ENCODE measurements at places on chromosomes 2 and 18. TPM values are rescaled to one million over a fixed set of nuclear protein-coding genes. Genes with fewer than 3 reads are reported as not detected.

The ARHGAP15 gene
- polyA plus RNA-seq = 8.1 TPM

The GPR55 gene
- 0.55 TPM for polyA plus RNA-seq

The SP3 gene
- polyA plus RNA-seq = 119 TPM

The VWC2L gene
- not detected for polyA plus RNA-seq

The KRCC1 gene
- 40.5 TPM for polyA plus RNA-seq

The EFR3B gene
- 6.4 TPM for polyA plus RNA-seq

The ANKRD44 gene
- 12.0 TPM for polyA plus RNA-seq

The TTN gene
- polyA plus RNA-seq = 0.96 TPM

The GALNT5 gene
- polyA plus RNA-seq = 5.4 TPM

The DNAH7 gene
- 0.76 TPM for polyA plus RNA-seq

The SRD5A2 gene
- polyA plus RNA-seq = 0.03 TPM

The CTAGE1 gene
- not detected for polyA plus RNA-seq

The EVA1A gene
- 17.4 TPM for polyA plus RNA-seq

The EPB41L3 gene
- 42.0 TPM for polyA plus RNA-seq

GRCh38 chr2:55732854-55733253, 39.2 kb upstream of the PNPT1 start:
- no peak for DNase-seq

GRCh38 chr2:30865892-30866681, 58.8 kb upstream of the CAPN13 start:
- DNase-seq = no peak

GRCh38 chr2:42345986-42346385, 15.0 kb downstream of the COX7A2L start:
- DNase-seq = no peak

DNA sequence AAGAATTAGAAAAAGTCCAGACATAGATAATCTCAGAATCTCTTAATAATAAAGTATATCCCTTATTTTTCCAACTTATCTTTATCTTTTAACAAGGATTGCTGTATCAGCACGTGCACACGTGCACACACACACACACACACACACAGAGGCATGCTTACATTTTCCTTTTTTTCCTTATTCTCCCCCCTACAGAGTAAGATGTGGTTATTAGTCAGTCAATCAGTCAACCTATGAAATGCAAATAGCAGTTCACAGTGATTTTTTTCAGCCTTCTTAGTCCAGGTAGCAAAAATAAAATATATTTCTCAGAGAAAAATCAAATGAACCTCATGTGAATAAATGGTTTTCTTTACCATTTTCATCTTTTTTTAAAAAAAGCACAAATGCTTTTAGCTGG, 506.2 kb upstream of the SLC39A10 start:
- no peak for DNase-seq

DNA sequence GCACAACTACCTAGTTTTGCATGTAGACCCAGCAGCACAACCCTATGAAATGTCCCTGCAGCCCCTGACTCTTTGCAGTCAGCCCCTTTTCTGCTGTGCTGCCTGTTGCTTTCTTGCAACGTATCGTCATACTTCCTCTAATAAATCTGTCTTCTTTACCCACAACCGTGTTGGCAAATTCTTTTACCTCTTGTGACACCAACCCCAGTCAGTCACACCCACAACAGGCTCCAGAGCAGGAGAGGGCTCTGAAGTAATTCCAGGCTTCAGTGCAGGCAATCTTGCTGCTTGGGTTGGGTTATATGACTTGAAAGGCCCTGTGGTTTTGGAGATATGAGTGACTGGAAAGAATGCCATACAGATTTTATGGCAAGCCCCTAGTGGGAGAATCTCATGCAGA, 79.1 kb upstream of the KCNH7 start:
- no peak for DNase-seq

- DNase-seq = no peak
These were observed 338.3 kb upstream of the ZEB2 start for GRCh38 chr2:144858211-144858610.

- DNase-seq = no peak
These were observed 39.2 kb downstream of the TRIP12 start for GRCh38 chr2:229882583-229882982.

GRCh38 chr2:15159751-15160177, 401.4 kb downstream of the NBAS start:
- no peak for DNase-seq

GRCh38 chr2:203734276-203734983, 28.0 kb downstream of the CD28 start:
- no peak for DNase-seq

DNA sequence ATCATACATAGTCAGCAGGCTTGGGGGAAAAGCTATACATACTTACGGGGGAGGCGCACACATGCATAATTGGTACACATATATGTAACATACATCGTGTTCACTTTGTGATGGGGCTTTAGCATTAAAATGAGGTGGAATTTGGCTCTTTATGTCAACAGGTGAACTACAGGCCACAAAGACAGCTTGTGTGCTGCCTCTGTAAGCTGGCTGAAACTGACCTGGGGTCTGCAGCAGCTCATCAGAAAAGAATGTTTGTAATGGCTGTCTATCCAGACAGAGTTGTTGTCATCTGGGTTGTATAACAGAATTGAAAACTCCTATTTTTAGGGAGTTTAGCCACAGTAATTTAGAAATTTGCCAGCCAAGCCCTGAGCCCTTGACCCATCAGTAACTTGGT, 4.7 kb upstream of the KCNG3 start:
- no peak for DNase-seq

- DNase-seq = no peak
These were observed 495 bp upstream of the IL36RN start for GRCh38 chr2:113058411-113058994.

GRCh38 chr2:214076527-214076926, 334.3 kb upstream of the VWC2L start:
- DNase-seq = no peak

DNA sequence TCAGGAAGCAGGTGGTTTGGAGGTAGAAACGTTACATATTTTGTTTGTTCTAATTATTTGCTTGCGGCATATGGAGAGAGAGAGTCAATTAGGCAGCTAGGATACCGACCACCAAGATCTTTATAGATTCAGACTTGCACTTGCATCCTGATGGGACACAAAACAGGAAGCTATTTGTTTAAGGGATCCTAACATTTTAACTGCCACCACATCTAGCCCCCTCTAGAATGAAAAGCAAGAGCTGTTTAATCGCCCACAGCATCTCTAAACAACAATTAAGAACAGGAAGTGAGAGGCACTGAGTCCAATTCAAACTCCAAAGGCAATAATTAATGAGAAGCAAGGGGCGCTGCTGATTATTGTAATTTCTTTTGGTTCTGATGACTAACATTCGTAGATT, 182.0 kb upstream of the LINC00305 start:
- no peak for DNase-seq

GRCh38 chr2:161055289-161055688, 104.9 kb upstream of the TANK start:
- no peak for DNase-seq

DNA sequence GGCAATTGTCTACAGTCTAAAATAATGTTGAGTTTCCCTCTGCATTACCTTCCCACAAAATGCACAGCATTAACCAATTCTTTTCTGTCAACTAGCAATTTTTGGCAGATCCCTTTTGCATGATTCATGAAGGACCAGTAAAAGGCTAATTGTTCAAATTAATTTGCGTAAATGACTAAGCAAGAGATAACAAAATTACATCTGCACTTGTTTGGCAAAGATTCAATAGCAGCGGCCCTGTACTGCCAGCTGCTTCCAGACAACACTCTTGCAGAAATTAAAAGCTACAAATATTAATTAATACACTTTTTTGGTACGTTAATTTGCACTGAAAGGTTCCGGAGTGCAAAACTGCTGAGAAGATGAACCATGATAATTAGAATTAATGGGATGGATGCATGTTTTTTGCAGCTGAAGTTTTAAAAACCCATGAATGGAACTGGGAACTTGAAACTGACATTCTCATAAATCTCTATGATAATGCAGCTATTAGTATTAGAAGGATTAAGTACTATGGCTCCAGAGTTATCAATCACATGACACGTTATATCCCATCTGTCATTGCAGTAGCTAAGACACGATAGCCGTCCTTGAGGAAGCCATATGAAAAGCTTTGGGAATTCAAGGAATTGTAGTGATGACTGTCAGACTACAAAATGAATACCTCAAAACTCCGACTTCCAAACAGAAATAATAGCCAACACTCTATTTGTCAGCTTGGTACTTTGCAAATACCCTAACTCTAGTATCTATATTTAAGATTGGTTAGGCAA, 1268.3 kb upstream of the ACVR2A start:
- DNase-seq = no peak

DNA sequence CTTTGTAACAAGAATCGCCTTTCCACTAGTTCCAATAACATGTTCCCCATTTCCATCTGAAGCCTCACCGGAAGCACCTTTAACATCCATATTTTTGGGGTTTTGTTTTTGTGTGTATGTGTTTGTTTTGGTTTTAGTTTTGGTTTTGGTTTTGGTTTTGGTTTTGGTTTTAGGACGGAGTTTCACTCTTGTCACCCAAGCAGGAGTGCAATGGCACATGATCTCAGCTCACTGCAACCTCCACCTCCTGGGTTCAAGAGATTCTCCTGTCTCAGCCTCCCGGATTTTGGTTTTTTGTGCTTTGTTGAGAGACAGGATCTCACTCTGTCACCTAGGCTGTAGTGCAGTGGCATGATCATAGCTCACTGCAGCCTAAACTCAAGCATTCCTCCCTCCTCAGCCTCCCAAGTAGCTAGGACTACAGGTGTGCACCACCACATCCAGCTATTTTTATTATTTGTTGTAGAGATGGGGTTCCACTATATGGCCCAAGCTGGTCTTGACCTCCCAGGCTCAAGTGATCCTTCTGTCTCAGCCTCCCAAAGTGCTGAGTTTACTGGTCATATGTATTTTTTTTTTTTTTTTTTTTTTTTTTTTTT, 36.3 kb downstream of the TGOLN2 start:
- DNase-seq = no peak

GRCh38 chr18:33916200-33916599, 308.5 kb downstream of the NOL4 start:
- DNase-seq = no peak

DNA sequence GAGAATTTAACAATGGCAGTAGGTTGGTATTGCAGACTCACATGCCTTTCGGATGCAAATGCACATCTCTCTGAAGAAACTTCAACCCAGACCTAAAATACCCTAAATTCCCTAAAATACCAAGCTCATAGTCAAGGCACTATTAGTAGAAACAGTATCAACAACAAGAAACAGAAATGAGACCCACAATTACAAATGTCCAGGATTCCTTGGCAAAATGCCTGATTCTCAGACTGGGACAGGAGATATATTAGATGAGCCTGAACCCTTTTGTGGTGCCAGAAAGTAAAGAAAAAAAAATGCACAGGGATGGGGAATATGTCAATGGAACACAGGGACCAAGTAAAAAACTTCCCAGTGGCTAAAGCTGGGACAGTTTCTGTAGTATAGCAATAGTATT, 77.2 kb downstream of the NAT8 start:
- DNase-seq = no peak

- peak; percentile 62 for DNase-seq
These were observed 151.6 kb downstream of the DTNB start for GRCh38 chr2:25521665-25522387.

DNA sequence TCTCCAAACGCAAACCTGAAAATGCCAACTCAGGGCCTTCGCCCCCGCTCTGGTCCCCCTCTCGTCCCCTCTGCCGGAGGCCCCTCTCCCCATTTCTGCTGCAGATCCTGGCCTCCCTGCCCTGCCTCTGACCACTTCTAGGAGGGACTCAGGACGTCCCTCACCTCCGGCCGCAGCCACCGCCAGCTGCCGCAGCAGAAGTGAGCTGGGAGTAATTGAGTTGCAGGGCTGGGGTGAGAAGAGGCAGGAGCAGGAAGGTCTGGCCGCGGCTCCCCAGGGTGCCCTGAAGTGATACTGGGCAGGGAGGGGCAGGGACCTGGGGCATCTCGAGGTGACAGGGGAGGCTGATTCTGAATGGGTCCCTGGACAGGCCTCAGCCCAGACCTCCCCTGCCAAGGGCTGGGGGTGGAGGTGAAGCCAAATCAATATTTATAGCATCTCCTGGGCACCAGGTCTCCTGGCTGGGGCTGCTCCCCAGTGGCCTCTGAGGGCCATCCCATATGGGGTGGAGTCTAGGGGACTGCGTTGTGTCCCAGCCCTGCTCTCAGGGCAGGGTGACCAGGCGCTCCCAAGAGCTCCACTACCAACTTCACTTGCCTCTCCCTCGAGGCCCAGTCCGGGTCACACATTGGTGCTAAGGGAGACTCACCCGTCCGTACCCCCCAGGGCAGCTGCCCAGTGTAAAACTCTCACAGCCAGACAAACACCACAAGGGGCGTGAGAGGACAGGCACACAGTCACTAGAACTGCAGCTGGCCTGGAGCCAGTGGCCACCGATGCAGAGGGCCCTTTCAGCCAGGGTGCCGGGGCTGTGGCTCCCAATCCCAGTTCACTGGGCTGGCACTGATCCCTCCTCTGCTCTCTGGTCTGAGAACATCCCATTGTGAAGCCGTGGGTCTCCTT, 33.0 kb downstream of the KCNIP3 start:
- no peak for DNase-seq

DNA sequence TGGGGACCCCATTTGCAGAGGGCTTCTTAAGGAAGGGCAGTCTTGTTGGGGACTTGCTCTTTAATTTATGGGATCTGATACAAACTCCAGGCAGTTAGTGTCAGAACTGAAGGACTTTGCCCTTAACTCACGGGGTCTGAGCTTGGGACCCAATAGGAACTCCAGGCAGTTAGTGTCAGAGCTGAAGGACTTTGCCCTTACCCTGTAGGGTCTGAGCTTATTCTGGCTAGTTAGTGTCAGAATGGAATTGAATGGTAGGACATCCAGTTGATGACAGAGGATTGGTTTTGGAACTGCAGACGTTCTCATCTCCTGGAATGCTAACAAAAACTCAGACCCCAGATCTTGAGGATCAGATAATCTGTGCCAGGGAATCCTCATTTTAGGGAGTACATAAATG, 256.9 kb upstream of the COPS8 start:
- no peak for DNase-seq

GRCh38 chr2:72533765-72534164, 292.1 kb downstream of the EXOC6B start:
- DNase-seq = no peak

DNA sequence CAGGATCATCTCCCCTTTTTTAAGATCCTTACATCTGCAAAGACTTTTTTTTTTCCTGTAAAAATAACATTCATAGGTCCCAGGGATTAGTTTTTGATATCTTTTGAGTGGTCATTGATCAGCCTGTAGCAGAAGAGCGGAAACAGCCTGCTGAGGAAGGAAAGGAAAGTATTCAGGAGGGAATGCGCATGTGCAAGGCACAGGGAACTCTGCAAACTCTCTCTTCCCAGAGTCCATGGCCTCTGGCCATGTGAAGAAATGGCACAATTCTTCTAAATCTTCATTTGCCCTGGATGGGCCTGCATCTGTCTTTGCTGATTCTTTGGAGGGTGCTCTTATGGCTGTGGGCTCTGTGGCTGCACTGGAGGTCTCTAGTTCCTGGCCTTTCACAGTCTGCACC, 60.1 kb upstream of the SKOR2 start:
- DNase-seq = no peak

Measured in left renal pelvis (tissue), 4 donors.